Urinary bladder (tissue), 4 donors: ENCODE measurements at places on chromosomes 1 and 21. TPM values are rescaled to one million over a fixed set of nuclear protein-coding genes. Genes with fewer than 3 reads are reported as not detected.

Gene BMP8B
- total RNA-seq, result 1.6 TPM

Gene OR2L8
- 0.53 TPM for total RNA-seq

Gene RNU1-2
- total RNA-seq, result under 0.01 TPM

Gene PLA2G2F
- 1.3 TPM for total RNA-seq

Gene FCRL2
- 0.26 TPM for total RNA-seq

Gene NUAK2
- 0.90 TPM for total RNA-seq

Gene TBX19
- total RNA-seq, result 1.1 TPM

Gene OR10J1
- total RNA-seq, result not detected

Gene ALPL
- total RNA-seq, result 1.5 TPM

Gene SYCP1
- total RNA-seq, result not detected

DNA sequence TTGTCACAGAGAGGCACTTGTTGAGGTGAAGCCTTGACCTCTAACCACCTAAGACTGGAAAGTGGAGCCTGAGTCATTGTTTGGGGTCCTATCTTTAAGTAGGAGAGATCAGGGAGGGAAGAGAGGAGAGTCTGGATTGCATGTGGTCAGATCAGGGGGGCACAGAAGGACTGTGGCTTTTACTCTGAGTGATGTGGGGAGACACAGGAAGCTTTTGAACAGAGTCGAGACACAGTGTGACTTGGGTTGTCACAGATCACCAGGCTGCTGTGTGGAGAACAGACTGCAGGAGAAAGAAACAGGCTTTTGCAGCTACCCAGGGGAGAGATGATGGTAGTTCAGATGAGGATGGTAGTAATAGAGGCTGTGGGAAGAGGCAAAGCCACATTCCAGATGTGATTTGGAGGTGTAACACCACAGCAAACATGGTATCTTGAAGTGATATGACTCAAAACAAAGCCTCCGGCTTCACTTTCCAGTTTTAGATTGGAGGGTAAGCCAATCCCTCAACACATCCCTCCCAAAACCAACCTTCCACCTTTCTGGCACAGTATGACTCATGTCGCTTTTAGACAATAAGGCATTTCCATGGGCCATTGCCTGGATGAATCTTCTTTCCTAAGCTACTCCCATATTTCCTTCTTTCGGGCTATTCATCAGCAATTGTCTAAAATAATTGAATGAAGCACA is 125.8 kb upstream of the SLC44A3 start:
- no peak for DNase-seq

DNA sequence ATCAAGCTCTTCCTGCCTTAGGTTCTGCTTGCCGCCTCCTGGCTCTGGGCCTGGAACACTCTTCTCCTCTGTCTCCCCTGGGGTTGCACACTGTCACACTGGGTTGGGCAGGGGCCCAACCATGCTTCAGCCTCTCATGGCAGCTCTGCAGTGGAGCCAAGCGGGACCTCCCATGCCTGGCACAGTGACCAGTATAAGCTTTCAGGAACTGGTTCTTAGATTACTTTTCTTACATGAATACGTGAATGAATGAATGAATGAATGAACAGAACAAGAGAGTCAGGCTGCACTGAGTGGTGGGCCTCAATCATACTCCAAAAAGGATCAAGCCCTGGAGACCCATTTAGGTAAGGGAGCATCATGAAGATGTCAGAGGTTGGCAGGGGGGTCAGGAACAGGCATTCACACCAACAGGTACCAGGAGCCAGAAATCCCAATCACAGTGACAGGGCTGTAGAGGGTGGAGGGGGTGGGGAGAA is 30.8 kb upstream of the TMEM125 start:
- DNase-seq, result no peak

GRCh38 chr1:89298461-89298860 is 25.8 kb upstream of the GBP5 start:
- DNase-seq, result no peak

DNA sequence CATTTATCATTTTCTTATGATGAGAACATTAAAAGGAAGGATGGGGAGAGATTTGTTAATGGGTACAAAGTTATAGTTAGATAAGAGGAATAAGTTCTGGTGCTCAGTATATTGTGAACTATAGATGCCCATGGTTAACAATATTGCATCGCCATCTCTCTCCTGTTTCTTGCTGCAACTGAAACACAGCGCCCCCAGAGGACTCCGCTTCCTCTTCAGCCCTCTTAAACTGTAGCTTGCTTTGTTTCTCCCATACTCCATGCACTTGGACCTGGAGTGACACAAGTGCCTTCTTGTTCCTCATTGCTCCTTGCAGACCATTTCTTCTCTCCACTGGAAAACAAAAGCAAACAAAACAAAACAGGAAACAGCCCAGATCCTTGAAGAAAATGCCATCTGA is 70.1 kb upstream of the NTPCR start:
- DNase-seq, result no peak

GRCh38 chr1:32684167-32684811 is 18.3 kb downstream of the SYNC start:
- DNase-seq, result peak; percentile 66

GRCh38 chr1:107247679-107248078 is 106.8 kb downstream of the NTNG1 start:
- no peak for DNase-seq

DNA sequence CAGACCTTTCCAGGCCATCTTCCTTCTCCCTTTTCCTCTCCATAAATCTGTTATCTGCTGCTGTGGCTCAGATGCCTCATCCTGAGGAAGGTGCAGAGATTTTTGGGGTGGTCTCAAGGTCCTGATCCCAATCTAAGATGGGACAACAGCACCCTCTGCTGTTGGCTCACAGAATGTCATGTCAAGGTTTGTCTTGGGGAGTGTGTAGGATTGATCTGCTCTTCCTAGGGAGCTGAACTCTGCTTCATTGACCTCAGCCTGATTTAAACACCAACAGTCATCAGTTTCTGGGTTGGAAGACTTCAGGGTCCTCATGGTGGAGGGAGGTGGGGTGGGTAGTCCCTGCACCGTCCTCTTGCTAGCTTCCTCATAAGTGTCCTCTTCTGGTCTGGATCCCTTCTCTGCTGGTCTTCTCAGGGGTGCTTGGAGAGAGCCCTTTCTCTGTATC is 62.8 kb upstream of the LAX1 start:
- DNase-seq, result peak; percentile 33

GRCh38 chr1:221284028-221284427 is 404.8 kb downstream of the HLX start:
- DNase-seq, result peak; percentile 15

GRCh38 chr1:100713626-100714025 is 5.9 kb upstream of the VCAM1 start:
- no peak for DNase-seq

DNA sequence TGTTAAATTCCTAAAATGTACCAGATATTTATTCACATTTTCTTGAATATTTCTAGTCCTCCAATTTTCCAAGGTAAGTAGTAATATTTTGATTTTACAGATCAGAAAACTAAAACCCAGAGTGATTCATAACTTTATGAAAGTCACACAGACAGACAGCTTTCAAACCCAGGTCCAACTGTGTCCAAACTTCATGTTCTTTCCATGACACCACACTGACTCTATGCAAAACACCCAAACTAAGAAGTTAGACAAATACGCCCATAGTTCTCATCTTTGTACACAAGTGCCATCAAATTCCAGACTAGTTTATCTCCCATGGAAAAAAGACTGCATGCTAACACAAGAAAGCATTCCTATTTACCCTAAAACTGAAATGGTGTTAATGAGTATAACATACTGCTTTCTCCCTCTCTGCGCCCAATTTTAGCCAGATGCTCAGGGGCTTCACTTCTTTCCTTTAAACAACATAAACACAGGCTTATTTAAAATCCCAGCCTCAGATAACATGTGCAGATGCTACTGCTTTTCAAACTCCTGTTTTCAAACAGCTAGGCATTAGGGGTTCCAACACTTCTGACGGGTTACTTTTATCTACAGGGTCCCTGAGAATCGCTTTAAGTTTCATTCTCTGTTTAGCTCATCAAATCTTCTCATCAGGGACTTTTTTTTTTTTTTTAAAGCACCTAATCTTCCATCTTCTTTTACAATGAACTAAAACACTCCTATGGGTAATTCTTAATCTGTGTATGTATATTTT is 44.6 kb downstream of the WASF2 start:
- no peak for DNase-seq

DNA sequence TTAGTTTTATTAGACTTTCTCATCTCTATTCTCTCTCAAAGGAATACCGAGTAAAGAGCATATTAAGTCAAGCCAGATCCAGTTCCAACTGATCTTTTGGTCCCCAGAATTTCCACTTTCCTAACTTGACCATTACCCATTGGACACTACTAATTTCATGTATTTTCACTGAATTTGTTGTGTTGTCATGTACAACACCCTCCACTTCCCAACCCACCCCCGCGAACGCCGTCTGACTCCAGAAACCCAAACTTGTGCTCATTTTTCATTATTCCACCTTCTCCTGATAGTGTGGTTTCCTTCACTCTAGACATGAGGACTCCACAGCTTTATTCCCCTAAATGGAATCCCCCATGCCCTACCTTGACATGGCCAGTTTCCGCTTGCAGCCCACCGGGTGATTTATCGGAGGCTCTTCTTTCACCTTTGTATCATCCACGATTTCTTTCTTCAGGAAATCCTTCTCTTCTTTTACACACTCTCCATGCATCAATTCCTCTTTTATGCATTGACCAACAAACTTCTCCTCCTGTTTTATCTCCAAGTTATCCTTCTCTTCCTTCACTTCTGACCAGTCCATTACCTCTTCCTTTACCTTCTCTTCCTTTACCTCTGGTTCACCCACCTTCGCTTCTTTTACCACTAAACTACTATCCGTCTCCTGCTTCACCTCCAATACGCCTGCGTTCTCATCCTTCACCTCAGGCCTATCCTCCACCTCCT is 805 bp downstream of the ZNHIT6 start:
- DNase-seq, result no peak

DNA sequence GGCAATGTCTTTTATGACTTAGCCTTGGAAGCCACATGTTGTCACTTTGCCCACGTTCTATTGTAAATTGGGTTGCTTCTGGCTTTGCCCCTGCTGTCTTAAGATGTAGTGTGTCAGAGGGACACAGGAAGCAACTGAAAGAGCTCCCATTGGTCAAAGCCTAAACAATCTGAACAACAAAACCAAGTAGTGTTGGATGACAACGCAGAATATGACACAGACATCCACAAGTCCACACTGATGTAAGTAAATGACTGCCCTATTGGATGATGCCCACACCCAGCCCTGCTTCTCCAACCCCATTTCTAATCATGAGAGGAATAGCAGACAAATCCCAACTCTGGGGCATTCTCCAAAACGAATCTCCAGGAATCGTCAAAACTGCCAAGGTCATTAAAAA is 50.7 kb downstream of the ELF3 start:
- no peak for DNase-seq

- no peak for DNase-seq
Measured at GRCh38 chr1:44523593-44524591, 118.8 kb downstream of the RNF220 start.

- DNase-seq, result no peak
Measured at GRCh38 chr21:46035809-46036695, 54.5 kb downstream of the COL6A1 start.

- no peak for DNase-seq
Measured at GRCh38 chr1:22518379-22518778, 44.9 kb upstream of the EPHA8 start.

GRCh38 chr1:5885471-5886139 is 106.6 kb downstream of the NPHP4 start:
- DNase-seq, result no peak

DNA sequence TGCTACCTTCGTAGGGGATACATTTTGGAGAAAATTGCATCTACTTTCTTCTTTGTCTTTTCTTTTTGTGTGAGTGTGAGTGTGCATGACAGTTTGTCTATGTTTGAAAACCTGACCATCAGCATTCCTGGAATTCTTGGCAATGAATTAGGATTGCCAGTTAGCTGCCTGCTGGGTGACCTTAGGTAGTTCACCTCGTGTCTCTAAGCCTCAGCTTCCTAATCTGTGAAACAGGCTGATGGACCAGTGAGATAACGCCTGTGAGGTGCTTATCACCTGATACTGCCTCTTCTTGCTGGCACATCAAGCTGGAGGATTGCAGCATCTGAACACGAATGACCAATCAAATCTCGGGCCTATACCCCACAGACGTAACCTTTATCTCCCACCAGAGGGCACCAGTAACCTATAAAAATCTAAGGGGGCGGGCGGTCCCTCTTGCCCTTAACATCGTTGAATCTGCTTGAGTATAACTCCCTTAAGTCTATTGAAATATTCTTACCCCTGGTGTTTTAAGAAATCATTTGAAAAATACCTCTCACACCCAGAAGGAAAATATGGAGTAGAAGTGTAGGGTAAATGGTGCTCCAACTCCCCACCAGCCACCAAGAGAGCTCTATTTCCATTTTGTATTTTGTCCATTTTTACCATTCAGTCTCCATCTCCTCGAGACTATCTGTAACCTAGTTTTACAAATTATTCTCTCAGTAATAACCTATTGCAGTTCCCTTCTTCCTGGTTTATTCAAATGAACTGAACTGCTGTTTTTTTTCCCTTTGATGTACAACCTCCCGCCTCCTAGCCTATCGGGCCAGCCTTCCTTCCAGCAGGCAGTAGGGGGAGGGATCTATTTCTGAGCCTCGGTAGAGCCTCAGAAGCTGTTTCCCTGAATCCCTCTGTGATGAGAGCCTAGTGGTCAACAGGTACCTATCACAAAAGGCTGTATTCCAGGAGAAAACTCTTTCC is 49.7 kb downstream of the MDM4 start:
- DNase-seq, result no peak

DNA sequence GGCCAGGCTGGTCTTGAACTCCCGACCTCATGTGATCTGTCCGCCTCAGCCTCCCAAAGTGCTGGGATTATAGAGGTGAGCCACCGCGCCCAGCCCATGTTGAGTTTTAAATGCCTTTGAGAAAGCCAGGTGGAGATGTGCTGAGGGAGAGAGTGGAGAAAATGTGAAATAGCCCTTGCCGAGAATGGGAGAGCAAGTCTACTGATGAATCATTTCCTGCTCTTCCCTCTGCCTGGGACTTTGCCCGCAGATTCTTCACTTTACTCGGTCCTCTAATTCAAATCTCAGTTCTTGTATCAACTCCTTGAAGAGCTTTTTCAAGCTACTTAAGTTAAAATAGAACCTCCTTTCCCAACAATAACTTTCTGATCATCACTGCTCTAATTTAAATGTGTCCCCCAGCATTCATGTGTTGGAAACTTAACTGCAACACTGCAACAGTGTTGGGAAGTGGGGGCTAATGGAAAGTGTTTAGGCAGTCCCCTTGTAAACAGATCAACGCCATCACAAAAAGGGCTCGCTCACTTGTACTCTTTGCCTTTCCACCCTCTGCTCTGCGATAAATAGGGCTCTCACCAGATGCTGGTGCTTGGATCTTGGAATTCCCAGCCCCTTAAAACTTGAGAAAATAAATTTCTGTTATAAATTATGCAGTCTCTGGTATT is 27.8 kb downstream of the OSBPL9 start:
- no peak for DNase-seq

GRCh38 chr21:33261635-33262034 is 4.5 kb upstream of the IL10RB start:
- no peak for DNase-seq

- DNase-seq, result no peak
Measured at GRCh38 chr21:37737996-37738395, 178.3 kb downstream of the KCNJ6 start.

DNA sequence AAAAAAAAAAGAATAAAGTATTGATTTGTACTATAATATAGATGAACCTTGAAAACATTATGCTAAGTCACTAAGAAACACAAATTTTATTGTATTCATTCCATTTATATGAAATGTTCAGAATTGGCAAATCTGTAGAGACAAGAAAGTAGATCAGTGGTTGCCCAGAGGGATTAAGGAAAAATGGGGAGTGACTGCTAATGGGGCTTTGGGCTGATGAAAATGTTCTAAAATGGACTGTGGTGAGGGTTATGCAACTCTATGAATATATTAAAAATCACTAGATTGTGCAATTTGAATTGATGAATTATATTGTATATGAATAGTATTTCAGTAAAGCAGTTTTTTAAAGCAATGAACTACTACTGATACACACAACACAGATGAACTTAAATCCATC is 10.0 kb downstream of the GDAP2 start:
- DNase-seq, result no peak
